ENCODE measurements at places on chromosomes 13 and 19.

DNA sequence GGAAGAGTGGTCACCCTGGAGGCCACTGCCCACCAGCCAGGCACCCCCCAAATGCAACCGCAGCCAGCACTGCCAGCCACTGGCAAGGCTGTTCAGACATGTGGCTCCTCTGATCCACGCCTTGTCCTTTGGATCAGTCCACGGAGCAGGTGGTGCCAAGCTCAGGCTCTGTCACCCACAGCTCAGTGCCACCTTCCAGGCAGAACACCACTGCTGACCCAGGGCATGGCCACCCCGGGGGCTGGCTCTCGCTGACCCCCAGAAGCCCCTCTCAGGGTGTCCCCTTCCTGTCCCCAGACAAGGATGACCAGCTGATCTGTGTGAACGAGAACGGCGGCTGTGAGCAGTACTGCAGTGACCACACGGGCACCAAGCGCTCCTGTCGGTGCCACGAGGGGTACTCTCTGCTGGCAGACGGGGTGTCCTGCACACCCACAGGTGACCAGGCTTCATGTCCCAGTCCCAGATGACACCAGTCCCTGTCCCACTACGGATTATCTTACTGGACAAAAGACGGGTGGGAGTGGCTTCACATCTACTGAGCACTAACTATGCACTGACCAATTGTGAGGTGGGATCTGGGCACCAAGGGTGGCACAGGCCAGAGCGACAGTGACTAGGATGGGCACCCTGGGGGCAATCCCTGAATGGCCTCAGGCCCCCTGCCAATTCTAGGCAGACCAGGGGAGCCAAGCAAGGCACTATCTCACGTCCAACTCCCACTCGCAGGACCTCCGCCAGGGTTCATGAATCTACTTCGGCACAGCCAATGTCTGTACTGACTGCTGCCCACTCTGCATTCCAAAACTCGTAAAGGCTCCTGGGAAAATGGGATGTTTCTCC, 7.0 kb upstream of the F10 start:
- no peak for DNase-seq

- DNase-seq, result no peak
Observed at GRCh38 chr13:95457294-95457693, 95.2 kb upstream of the CLDN10 start.

DNA sequence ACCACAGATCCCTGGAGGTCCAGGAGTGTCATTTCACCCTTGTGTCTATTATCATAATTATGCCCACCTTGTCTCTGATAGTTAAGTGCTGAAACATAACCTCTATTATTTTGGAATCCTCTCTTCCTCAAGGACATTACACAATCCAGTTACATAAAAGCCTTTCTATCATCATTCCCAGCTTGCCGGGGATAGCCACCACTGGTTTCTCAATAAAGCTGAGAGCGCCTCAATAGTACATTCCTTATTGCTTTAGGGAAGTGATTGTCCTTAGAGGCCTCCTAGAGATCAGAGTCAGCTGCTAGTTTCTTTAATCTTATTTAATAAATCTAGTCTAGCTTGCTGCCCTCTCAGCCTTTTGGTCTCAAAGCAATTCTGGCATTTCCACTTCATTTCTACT, 490.0 kb upstream of the ATXN8OS start:
- no peak for DNase-seq

DNA sequence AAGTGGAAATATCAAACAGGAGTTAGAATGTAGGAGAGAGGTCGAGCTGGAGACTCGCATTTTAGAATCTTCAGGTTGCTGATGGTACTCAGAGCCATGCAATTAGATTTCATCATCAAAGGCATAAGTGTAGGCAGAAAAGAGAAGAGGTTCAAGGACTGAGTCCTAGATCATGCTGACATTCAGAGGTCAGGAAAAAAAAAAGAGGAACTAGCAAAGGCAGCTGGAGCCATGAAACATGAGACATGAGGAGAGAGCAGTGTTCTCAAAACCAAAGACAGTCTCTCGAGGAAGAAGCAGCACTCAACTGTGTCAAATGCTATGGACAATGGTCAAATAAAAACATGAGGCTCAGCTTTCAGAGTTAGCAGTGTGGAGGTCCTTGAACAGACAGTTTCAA, 12.4 kb upstream of the TPP2 start:
- no peak for DNase-seq

DNA sequence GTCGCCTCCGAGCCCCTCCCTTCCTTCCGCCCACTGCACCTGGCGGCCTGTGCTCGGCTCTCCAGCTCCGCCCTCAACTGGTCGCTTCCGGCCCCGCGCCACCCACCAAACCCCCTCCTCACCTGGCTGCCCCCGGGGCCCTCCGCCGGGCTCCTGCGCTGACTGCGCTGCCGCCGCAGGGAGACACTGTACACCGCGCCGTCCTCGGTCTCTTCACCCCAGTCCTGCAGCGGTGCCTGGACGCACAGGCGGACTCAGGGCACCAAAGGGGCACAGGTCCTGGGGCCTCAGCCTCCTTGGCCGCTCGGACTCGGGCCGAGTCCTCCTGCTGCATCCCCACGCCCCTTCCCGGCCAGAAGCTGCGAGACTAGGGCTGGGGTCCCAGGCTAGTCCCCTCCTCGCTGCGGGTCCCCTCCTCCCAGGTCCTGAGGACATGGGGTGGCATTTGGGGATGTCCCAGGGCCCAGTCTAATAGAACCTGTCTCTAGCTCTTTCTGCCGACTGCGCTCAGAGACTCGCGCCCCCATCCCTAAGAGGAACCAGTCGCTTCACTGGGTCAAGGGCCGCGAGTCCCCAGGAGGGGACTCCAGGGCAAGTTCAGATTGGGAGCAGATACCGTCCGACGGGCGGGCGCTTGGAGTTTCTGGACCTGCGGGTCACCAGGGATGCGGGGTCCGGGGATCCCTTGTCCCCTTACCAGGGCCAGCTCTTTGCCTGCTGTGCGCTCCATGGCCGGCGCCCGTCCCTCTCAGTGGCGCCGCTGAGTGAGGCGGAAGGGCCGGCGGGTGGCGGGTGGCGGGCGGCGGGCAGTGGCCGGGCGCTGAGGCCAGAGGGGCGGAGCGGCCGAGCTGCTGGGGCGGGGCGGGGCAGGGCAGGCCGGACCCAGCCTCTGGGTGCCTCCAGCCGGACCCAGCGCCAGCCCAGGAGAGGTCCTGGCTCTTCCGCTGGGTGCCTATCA, at the start of gene RGL3:
Gene RGL3 (minus strand): TSS at position 766 of the 958 bp plus-strand sequence. CDS start 36 bp downstream, at position 730.
- no peak for DNase-seq

DNA sequence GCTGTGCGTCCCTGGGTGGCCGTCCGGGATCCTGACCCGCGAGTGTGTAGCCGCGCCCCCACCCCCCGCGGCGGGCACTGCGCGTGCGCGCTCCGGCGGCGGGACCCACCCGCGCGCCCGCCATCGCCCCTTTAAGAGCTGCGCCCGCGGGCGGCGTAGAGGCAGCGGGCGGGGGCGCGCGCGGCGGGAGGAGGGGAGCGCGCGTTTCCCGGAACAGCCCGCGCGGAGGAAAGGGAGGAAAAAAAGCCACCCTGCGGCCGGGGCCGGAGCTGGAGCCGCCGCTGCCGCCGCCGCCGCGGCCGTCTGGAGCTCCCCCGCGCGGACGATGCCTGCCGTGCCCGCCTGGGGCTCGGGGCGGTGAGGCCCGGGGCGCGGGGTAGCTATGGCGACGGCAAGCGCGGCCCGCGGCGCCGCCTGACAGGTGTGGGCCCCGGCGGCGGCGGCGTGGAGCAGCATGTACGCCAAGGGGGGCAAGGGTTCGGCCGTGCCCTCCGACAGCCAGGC, at the start of gene SSBP4:
Gene SSBP4 (plus strand): TSS at position 204 of the 504 bp plus-strand sequence. CDS start 251 bp downstream, at position 455.
- no peak for DNase-seq

DNA sequence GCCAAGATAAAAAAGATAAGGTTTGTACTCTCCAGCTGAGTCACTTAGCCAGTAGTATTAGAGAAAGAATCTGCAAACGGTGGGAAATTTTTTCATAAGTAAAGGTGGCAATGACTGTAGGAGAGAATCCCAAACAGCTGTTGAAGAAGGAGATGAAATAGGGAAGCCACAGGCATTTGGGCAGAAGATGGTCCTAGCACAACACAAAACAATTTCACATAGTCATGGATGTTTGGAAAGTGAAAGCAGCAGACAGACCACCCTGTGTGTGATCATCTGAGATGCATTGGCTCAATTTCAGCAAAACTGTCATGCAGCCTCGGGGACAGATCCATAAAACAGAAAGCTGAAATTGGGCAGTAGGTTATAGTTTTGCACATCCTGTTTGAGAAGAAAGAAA, 2832.4 kb downstream of the PCDH9 start:
- no peak for DNase-seq

GRCh38 chr13:100389617-100390016, 199.0 kb downstream of the GGACT start:
- DNase-seq, result no peak

- no peak for DNase-seq
Observed at GRCh38 chr19:58227964-58228584, 640 bp upstream of the ZNF544 start.

- no peak for DNase-seq
Observed at GRCh38 chr19:16180611-16181010, 4.6 kb upstream of the FAM32A start.

Data from activated naive CD4-positive, alpha-beta T cell (primary cell).